ENCODE measurements at places on chromosomes 16 and 17. TPM values are rescaled to one million over a fixed set of nuclear protein-coding genes. Genes with fewer than 3 reads are reported as not detected.

- DNase-seq: no peak
These were observed 57.4 kb upstream of the ERN1 start for GRCh38 chr17:64187093-64187895.

DNA sequence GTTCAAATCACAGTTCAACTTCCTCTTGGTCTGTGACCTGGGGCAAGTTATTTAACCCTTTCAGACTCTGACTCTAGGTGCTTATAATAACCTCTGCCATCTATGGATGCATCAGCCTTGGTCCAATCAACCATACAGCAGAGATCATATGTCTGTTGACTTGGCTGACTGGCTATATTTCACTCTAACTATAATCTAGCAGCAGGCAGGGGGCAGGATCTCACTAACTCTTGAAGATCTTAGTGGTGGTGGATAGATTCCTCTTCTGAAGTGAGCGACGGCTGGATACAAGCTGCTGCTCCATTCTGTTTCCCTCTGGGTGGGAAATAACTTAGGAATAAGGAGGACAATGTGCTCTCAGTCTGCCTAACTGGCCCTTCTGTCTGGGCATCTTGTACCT, 146.6 kb downstream of the SKAP1 start:
- DNase-seq: no peak

DNA sequence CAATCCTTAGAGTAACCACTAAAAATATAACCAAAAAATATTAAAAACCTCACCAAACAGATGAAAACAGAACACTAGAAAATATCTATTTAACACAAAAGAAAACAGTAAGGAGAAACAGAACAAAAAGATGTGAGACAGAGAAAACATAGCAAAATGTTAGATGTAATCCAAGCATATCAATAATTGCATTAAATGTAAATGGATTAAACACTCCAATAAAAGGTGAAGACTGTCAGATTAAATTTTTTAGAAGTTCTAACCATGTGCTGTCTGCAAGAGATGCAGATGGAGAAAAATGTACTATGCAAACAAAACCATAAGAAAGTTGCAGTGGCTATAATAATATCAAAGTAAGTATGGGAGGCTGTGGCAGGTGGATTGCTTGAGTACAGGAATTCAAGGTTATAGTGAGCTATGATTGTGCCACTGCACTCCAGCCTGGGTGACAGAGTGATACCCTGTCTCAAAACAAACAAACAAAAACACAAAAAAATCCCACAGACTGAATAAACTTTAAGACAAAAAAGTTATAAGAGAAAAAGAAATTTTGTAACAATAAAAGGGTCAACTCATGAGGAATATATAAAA, 53.9 kb downstream of the ADCY9 start:
- DNase-seq: no peak

- DNase-seq: no peak
These were observed 11.2 kb upstream of the CPSF4L start for GRCh38 chr17:73272906-73273218.

- no peak for DNase-seq
These were observed 78.4 kb upstream of the CDC42EP4 start for GRCh38 chr17:73390221-73390620.

Gene FBXL20
- 9.9 TPM for total RNA-seq

Gene AIPL1
- not detected for total RNA-seq

Gene FADS6
- not detected for total RNA-seq
